CD4-positive, alpha-beta T cell treated with Interleukin-21 for 1 hour (primary cell): ENCODE measurements at places on chromosomes 7 and 10.

GRCh38 chr10:22611425-22612115 is 102.8 kb downstream of the PIP4K2A start:
- DNase-seq, result peak; percentile 89

DNA sequence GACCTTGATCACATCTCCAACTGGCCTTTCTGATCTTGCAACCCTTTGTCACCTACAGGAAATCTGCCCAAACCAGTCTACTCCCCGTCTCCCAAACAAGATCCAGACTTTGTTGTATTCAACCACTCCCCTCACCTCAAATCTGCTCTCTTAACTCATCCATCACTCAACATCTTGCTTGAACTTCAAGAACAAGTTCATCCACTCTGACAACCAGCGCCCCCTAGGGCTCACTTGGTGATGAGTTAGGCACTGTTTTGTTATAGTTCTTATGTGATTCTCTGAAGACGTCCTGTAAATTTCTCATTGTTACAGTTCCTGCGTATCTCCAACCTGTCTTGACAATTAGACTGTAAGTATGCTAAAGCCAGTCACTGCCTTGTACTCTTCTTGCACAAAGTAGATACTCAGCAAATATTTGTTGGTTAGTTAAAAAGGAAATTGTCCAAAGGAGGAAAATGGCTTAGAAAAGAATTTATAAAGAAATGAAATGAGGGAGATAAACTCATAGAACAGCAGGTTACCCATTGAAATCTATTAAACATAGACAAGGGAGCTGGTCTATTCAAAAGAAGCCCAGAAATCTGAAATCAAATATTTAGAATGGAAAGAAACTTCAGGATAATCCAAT is 5.3 kb downstream of the FRMD4A start:
- peak; percentile 35 for DNase-seq

DNA sequence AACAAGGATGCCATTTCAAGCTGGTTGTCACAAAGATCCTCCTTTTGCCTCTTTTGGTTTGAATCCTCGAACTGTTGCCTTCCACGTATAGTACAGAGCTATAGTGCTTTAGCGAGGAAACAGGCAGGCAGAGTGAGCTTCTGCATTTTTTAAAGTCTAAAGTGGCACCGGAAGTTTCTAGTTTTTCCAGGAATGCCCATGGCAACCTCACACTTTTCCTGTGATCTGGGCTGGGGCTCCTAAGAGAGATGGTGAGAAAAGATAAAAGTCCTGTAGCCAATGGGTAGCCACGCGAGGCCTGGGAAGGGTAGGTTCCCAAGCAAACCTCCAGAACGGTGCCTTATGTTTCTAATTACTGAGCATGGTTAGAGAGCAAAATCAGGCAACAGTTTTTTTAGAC is 76.7 kb downstream of the CALD1 start:
- no peak for DNase-seq

DNA sequence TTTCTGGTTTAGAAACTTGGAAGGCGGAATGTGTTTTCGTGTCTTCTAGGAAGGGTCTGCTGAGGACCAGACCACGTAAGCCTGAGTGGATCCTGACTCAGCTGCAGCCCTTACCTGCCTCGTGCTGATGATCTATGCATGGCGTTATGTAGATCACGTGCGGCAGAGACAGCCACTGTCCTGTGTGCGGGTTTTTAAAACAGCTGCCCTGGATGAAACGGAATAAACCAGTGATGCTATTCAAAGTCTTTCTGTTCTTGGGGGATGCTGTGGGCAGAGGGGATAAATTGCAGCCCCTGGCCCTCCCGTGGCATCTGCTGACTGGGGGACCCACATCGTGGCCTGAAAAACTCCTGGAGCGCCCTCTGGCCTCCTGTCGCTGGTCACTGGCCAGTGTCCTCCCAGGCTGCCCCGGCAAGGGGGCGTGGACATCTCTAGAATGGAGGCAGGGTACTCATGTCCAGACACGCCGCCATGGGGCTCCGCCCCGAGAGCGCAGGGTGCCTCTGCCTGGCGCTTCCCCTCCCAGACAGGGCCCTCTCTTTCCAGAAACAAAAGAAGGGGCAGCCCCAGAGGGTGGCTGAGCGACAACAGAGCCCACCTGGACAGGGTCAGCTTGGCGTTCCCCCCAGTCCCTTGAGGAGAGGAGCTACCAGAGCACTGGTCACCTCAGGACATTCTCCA is 13.2 kb downstream of the ALKBH4 start:
- DNase-seq, result no peak

- no peak for DNase-seq
Observed at GRCh38 chr7:99190359-99191009, 17.4 kb downstream of the KPNA7 start.

DNA sequence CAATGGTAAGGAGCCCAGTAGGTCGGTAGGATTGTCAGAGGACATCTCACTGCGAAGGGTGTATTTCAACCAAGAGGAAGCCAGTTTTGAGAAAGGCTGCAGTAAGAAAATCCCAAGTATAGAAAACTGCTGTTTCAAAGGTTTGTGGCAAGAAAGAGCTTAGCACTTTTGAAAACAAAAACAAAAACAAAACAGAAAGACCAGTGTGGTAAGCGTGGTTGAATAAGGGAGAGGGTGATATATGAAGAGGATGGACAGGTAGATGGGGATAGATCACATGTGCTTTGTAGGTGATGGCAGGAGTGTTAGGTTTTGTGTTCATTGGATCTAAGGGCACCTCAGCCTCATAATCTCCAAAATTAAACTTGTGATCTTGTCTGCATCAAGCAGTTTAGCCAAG is 141.6 kb upstream of the WNT16 start:
- DNase-seq, result no peak

- no peak for DNase-seq
Observed at GRCh38 chr7:56686276-56686859, 445.9 kb downstream of the ZNF479 start.

DNA sequence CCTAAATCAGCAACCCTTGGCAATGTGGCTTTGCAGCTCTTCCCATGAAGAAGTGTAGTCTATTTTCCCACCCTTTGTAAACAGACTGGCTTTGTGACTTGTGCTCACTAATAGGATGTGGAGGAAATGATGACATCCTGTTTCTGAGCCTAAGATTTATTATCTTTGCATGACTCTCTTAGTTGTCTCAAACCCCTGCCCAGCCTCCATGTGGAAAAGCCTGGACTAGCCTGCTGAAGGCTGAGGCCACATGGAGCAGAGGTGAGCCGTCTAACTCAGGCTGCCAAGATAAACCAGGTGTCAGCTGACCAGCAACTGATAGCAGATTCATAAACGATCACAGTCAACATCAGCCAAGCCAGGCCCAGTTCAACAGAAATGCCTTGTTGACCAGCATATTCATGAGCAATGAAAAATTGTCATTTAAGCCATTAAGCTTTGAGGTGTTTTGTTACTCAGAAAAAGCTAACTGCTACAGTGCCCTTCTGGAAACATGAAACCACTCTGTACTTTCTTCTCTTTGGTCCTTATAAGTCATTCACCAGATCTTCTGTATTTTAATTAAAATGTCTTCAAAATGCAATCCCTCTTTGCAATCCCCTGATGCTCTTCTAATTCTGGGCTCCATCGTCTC is 586.3 kb upstream of the ANKRD30A start:
- DNase-seq, result no peak

GRCh38 chr10:34664706-34665105 is 150.4 kb downstream of the PARD3 start:
- DNase-seq, result no peak

- no peak for DNase-seq
Observed at GRCh38 chr10:116278846-116279245, 5.8 kb upstream of the GFRA1 start.

DNA sequence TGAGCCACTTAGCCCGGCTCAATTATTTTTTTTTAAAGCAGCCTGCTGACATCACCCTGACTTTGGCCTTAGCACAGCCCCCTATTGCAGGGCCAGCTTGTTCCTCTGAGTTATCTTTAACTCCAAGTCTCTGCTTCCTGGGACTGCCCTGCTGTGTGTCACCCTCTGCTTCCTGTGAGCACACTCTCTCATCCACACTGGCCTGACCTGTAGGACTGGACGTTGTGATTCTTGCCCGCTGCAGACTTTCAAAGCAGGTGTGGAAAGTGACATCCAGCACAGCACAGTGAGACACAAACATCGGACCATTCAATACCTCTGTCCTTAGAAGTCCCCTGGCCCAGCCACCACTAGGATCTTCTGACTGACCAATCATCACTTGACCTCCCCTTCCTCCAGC is 26.4 kb upstream of the HSPA12A start:
- no peak for DNase-seq

GRCh38 chr10:34593930-34594329 is 221.2 kb downstream of the PARD3 start:
- DNase-seq, result no peak

- peak; percentile 26 for DNase-seq
Observed at GRCh38 chr10:71433768-71434744, 37.3 kb downstream of the CDH23 start.

- DNase-seq, result no peak
Observed at GRCh38 chr10:70399177-70399576, 4.8 kb upstream of the EIF4EBP2 start.

- no peak for DNase-seq
Observed at GRCh38 chr7:45978010-45978681, 57.1 kb upstream of the IGFBP3 start.

DNA sequence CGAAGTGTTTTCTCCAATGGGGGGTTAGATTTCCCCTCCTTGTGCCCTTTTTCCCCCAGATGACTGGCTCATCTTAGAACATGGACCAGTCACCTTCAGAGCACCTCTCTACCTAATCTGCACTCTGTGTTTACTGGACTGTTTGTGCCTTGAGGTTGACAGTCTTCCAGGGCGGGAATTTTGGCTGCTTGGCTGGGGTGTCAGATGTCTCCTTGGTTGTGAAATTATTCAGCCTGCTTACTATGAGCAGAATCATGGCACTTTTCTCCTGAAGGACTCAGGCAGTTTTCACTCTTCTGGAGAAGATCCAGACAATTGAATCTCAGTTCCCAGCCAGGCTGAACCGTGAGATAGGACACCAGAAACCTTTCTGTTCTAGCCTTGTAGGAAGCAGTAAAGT is 60.3 kb upstream of the NFKB2 start:
- no peak for DNase-seq

- no peak for DNase-seq
Observed at GRCh38 chr10:58972576-58973234, 203.7 kb upstream of the PHYHIPL start.

DNA sequence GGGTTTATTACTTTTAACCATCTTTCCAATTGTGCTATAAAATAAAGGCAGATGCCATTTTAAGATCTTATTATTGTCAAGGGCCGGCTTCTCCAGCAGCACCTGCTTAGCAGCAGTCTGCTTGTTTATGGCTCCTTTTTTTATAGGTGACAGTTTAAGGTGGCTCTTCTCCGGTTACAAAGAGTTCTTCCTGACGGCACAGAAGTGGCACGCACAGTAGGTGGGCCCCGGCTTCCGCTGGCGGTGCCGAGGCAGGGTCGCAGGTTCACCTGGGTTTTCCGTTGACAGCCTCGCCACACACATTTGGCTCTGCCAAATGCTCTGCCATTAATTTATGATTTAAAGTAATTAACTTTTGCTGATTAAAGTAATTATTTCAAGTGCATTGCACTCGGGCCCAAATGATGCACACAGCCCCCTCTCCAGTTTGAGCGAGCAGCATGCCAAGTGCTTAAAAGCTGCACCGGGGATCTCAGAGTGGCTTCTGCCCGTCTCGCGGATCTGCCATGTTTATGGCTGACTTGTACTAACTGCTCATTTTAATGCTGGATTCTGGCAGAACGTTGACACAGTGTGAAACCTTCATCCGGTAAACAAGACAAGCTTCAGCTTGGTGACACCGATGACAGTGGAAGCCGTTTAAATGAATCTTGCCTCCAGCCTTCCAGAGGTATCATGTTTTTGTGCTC is 355.1 kb upstream of the MKI67 start:
- no peak for DNase-seq

- no peak for DNase-seq
Observed at GRCh38 chr10:32376771-32377170, 29.8 kb upstream of the EPC1 start.

- DNase-seq, result no peak
Observed at GRCh38 chr7:23135755-23136154, 30.2 kb downstream of the KLHL7 start.

DNA sequence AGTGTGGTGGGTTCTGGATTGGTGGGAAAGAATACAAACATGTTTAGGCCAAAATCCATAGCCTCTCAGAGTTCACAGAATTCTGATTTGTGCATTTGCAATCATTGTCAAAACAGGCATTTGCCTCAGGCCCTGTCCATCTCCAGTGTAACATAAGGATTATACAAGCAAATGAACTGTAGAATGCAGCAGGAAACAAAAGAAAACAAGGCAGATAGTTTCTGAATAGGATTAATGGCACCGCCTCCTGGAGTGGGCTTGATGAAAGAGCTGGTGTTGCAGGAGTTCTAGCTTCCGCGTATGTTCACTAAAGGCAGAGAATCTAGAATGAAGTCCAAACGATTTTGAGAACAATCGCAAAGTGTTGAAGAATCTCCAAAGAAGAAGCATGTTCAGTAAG is 11.3 kb upstream of the MPP7 start:
- DNase-seq, result no peak

DNA sequence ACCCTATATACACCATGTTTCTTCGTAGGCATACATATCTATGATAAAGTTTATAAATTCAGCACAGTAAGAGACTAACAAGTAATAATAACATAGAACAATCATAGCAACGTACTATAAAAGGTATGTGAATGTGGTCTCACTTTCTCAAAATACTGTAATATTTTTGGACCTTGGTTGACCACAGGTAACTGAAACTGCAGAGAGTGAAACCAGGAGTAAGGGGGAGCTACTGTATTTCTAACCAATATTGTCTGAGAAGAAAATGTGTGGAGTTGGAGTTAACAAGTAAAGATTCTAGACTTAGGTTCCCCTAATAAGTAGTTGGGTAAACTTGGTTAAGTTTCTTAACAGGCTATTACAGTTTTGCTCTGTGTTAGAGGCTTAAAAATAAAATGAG is 72.1 kb downstream of the GNAI1 start:
- DNase-seq, result no peak

DNA sequence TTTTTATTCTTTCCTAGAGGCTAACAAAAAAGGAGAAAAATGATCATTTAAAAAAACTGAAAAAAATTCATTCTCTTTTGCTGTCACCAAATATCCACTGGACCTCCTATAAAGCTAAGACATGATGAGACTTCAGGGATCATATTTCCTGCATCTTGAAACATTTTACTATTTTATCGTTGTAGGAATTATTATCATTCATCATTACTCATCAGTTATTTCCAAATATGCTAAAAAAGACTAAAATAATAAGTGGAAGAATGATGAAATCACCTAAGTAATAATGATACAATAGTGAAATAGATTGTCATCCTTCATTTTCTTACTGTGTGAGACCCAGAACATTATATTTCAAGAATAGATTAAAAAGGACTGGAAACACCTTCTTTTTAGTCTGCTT is 28.3 kb downstream of the TAF3 start:
- no peak for DNase-seq

DNA sequence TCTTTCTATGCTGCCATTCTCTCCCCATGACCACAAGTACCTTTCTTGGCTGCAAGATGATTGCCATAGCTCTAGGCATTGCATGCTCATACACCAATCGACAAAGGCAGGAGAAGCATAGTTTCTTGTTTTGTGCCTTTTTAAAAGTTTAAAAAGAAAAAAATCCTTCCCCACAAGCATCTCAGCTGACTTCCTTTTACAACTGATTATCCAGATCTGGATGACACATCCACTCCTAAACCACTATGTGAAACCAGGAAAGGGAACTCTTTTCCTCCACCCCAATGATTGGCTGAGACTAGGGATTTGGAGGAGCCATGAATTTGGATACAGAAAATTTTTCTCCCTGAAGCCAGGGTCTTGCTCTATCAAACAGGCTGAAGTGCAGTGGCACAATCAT is 14.5 kb upstream of the LRRC4 start:
- no peak for DNase-seq

GRCh38 chr10:125797994-125798662 is 22.5 kb upstream of the MMP21 start:
- DNase-seq, result no peak

- DNase-seq, result no peak
Observed at GRCh38 chr10:131588704-131589220, 277.2 kb upstream of the TCERG1L start.
